ENCODE measurements at places on chromosomes 4 and X.

DNA sequence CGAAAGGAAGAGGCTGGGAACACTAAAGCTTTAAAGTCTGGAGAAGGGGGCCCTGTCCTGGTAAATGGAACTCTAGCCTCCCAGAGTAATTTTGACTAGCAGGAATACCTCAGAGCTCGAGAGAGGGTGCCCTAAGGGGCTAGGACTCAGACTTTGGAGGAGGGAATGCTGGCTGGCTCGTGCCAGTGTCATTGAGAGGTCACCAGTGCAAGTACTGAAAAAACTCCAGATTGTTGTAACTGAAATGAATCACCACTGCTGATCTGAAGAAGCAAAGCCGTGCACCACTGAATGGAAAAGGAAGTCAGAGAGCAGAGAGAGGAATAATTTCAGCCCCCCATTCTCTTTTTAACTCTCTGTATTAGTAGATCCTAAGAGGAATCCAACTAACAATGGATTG lies 690.2 kb downstream of the FAT4 start:
- no peak for DNase-seq

GRCh38 chr4:108917255-108917654 lies 154.4 kb upstream of the ETNPPL start:
- DNase-seq, result no peak

- DNase-seq, result no peak
These were observed 29.1 kb downstream of the NPNT start for GRCh38 chr4:105924341-105924740.

GRCh38 chr4:184477201-184477999 lies 3.0 kb upstream of the IRF2 start:
- DNase-seq, result no peak

DNA sequence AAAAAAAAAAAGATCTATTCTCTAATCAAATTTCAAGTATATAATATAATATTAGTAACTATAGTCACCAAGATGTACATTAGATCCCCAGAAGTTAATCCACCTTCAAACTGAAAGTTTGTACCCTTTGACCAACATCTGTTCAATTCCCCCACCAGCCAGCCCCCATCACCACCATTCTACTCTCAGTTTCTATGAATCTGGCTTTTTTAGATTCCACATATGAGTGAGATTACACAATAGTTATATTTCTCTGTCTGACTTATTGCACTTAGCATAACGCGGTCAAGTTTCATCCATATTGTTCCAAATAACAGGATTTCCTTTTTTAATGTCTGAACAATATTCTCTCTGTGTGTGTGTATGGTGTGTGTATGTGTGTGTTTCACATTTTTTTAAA lies 33.7 kb upstream of the VMA21 start:
- DNase-seq, result no peak

DNA sequence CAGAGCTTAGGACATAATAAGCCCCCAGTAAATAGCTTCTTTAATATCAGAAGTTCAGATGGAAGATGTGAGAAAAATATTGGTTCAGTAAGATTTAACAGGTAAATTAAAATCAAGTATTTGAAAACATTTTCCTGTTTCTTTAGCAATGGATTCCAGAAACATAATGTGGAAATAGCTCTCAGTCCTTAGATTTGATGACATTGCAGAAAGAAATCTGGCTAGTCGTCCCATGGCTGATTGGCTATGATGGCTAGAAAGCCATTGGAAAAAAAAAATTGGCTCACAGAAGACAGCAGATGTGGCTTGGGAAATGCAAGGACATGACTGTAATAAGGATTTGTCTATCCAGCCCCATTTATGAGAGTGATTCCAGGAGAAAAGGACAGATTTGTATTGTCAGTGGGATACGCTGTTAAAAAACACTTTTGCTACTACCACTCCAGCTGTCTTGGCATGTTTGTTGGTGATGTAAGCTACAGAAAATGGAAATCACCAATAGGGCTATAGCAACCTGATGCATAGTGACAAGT lies 78.3 kb downstream of the AR start:
- DNase-seq, result no peak

GRCh38 chrX:94366616-94367015 lies 692.6 kb downstream of the FAM133A start:
- DNase-seq, result no peak

DNA sequence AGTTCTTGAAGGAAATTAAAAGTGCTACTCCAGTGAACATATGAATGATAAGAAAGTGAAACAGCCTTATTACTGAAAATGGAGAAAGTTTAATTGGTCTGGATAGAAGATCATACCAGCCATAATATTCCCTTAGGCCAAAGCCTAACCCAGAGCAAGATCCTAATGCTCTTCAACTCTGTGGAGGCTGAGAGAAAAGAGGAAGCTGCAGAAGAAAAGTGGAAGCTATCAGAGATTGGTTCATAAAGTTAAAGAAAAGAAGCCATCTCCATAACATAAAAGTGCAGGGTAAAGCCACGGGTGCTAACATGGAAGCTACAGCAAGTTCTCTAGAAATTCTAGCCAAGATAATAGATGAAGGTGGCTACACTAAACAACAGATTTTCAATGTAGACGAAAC lies 85.5 kb upstream of the ATOH1 start:
- DNase-seq, result no peak

DNA sequence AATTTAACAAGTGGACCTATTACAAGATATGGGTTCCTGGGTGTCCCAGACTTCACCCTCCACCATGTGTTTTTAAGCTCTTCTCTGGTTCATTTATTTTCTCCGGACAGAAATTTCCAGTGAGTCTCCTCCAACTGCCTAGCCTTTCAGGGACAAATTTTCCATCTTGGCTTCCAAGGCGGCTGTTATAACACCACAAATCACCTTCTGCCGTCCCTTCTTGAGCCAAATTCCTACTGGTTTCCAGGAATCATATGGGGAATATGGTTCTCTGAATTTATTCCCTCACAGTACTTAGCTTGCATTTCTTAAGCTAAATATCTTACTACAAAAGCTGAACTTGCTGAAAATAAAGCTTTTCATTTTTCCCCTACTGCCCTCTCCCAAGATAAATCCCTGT lies 18.8 kb downstream of the NEXMIF start:
- no peak for DNase-seq

GRCh38 chr4:128769011-128769410 lies 40.5 kb upstream of the JADE1 start:
- DNase-seq, result no peak

DNA sequence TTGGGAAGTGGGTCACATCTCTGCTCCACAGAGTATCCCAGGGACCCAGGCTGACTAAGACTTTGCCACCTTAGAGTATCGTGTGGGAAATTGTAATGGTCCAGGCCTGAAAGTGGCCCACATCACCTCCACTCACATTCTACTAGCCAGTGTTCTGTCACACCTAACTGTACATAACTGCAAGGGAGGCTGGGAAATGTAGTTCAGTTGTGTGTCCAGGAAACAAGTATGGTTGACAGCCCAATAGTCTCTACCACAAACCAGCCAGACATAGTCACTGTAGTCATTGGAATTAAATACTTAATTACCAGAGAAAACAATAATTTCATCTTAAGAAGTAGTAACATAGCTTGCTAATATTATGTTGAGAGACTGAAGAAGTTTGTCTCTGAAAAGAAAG lies 233.4 kb upstream of the S100G start:
- DNase-seq, result no peak

- DNase-seq, result no peak
These were observed 22.2 kb downstream of the VSIG4 start for GRCh38 chrX:66017659-66018170.

GRCh38 chr4:148271166-148271565 lies 171.0 kb downstream of the NR3C2 start:
- no peak for DNase-seq

DNA sequence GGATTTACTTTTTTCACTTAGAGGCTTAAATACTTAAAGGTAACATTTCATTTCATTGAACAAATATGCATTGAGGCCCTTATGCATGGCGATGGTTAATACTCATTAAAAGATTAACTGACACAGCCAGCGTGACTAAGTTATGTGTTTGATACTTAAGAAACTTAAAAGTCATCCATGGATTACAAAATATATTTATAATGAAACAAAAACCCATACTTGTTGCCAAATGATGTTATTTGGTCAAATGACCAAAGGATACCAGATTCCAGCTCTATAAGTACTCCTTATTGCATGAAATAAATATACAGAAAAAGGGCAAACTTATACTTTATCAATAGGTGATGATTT lies 26.7 kb downstream of the ZNF330 start:
- no peak for DNase-seq

- DNase-seq, result no peak
These were observed 5.3 kb downstream of the MBNL3 start for GRCh38 chrX:132483488-132483887.

- no peak for DNase-seq
These were observed 603.8 kb downstream of the RAPGEF2 start for GRCh38 chr4:159706704-159707103.

DNA sequence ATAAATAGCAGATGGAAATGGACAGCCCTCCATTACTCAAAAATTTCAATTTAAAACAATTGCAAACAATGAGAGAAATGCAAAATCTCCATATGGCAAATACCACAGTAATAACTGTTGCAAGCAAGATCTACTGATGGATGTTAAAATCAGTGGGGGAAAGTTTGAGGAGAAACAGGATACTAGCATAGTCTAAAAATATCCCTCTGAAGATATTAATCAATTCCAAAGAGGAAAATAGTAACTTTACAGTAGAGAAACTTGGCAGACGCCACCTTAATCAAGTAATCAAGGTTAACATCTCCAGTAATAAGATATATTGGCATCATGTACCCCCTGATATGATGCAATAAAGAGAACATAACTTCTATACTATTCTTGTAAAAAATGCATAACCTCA lies 344.8 kb downstream of the ZNF674 start:
- DNase-seq, result no peak

DNA sequence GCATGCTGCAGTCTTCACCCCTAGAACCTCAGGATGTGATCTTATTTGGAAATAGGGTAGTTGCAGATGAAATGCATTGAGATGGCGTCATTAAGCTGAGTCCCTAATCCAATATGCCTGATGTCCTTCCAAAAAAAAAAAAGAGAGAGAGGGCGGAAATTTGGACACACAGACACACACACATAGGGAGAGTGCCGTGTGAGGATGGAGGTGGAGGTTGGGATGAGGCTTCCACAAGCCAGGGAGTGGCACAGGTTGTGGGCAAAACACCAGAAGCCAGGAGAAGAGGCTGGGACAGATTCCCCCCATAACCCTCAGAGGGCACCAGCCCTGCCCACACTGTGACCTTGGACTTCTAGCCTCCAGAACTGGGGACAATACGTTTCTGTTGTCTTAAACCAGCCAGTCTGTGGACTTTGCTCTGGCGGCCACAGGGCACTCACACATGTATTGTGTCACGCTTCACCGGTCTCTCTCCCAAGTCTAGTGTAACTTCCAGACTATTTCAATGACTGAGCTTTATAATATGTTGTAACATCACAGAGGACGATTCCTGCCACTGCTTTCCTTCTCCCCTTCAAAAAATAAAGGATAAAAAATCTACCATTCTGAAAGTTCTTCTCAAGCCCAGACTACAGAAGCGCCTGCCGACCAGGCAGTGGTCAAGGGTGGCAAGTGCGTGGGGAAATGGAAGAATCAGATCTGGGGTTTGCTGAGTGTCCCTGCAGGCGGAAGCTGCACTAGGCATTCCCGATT lies 35.8 kb upstream of the MAN2B2 start:
- DNase-seq, result no peak

DNA sequence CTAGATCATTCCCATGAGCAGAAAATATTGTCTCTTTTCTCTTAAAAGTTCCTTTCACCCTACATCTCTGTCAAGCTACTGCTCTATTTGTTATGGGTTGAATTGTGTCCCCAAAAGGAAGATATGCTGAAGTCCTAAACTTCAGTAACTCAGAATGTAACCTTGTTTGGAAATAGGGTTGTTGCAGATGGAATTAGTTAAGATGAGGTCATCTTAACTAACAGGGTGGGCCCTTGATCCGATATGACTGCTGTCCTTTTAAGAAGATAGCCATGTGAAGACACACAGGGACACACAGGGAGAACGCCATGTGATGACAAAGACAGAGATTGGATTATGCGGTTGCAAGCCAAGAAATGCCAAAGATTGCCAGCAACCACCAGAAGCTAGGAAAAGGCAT lies 12.8 kb upstream of the SLC39A8 start:
- DNase-seq, result no peak

Data from stimulated activated CD4-positive, alpha-beta T cell treated with anti-CD3 and anti-CD28 coated beads, Interleukin-4, amount 100 ng/mL, for 1 hour (primary cell).